Stromal cell of bone marrow (primary cell): ENCODE measurements at places on chromosomes 3 and 15.

DNA sequence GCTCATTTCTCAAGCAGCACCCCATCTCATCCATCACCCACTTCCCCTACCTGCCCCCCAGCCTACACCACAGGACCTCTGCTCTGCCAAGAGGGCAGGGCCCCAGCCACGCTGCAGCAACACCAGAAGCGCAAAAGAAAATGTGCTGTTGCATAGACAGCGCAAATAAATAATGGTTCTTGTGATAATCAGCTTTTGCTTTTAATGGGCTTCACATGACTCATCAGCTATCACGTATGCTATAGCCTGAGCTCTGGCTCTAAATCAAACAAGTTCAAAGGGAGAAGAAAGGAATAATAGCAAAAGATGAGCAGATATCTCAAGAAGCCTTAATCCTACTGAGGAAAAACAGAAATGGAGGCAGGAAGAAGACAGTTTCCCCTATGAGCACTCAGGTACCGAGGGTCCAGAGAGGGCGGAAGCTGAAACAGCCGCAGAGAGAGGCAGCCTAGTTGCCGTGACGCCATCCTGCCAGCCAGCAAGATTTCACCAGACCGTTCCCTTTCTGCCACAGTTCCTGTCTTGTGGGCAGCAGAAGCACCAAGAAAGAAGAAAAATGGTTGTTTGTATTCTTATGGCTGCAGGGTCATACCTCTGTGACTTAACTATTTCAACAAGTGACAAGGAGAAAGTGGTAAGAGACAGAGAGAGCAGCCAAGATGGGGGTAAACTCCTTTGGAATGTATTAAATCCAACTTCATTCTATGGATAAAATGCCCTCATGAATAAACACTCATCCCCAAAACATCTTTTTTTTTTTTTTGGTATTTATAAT, 22.0 kb downstream of the RAB27A start:
- no peak for DNase-seq

- DNase-seq, result no peak
Observed at GRCh38 chr3:114553949-114554593, 260.2 kb downstream of the TIGIT start.

DNA sequence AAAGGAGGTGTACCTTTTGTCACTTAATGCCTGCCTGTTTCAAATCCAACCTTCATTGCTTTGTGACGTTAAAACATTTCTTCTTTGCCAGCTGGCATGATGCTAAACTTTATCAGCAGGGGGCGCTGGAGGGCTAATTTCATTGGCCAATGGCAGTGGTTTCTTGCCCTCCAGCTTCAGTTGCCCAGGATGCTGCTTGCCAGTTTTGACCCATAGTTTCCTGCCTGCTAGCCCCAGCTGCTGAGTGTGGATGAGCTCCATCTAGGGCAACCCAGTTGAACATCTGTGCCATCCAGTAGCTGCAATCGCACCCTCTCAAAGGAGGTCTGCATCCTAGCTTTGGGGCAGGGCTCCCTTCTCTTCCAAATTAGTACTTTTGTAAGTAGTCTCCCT, 22.1 kb downstream of the ACKR2 start:
- peak; percentile 33 for DNase-seq

DNA sequence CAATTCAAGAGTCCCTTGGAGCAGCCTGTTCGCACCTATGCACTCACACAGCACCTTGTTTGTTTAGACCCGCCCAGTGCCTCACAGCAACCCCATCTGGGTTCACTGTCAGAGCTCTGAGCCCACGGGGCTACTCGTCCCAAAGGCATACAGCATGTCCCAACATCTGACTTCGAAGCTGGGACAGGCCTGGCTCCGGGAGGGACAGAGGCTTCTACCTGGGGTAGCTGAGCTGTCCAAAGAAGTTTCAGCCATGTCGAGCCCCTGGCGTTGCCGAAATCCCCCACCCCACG, 28.6 kb upstream of the CYP11A1 start:
- DNase-seq, result no peak

GRCh38 chr15:61318301-61318700, 89.2 kb upstream of the RORA start:
- DNase-seq, result no peak

DNA sequence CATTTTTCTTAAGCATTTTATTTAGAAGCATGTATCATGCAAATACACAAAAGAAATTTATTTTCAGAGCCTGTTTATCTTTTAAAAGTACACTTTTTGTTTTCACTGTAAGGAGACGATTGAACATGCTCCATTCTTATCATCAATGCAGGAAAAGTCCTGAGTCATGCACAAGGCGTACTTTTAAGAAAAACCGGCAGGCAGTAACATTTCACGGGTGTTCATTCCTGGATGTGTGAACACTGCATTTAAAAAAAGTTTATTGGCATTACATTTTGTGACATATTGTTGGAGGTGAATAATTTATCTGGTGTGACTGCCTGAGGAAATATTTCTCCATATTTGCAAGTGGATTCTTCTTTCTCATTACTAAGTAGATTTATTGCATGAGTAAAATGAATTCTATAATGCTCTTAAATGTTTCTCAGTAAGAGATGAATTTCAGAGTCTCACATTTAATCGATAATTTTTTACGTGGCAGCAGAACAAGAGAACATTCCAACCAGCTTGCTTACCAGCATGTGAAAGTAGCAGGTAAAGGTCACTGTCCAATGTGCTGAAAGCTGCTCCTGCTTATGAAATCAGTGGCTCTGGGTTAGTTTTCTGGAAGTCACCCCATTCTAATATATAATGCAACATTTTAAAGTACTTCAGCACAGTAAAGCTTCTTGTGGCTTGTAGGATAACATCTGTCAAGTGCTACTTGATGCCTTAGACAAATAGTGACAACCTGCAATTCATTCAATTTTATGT, 87.0 kb downstream of the SV2B start:
- DNase-seq, result peak; percentile 0

DNA sequence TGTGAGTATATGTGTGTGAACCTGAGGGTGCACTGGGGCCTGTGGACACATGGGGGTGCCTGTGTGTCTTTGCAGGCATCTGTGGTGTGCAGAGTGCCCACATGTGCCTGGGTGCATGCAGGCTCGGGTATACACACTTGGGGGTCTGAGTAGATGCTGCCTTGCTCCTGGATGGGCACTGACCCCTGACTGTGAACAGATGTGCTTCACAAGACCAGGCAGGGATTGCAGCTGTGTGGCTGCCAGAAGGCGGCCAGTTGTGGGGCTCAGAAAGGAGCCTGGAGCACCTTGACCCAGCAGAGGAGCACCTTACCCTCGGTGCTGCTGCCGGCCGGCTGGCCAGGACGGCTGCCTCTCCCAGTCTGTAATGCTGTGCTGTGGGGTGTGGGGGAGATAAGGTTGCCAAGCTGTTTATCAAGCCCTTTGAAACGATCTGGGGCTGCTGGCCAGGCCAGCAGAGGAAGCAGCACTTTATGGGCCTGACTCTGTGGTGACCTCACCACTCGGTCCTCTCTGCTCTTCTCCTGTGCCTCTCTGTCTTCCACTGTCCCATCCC, 55.5 kb upstream of the MRPS22 start:
- no peak for DNase-seq

DNA sequence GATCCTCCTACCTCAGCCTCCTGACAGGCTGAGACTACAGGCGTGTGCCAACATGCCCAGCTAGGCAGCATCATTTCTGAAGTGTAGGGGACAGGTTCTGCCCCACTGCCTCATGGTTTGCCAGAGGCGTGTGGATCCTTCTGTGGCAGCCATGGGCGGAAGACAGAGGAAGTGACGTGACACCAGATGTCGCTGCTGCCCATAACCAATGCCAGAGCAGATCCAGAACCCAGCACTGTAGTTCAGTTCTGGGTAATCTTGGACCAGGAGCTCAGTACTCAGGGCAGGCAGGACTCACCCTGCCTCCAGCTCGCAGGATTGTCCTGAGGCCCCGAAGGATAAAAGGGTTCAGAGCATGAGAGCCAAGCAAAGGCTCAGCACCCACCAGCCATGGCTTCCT, 8.2 kb downstream of the RBPMS2 start:
- DNase-seq, result no peak

DNA sequence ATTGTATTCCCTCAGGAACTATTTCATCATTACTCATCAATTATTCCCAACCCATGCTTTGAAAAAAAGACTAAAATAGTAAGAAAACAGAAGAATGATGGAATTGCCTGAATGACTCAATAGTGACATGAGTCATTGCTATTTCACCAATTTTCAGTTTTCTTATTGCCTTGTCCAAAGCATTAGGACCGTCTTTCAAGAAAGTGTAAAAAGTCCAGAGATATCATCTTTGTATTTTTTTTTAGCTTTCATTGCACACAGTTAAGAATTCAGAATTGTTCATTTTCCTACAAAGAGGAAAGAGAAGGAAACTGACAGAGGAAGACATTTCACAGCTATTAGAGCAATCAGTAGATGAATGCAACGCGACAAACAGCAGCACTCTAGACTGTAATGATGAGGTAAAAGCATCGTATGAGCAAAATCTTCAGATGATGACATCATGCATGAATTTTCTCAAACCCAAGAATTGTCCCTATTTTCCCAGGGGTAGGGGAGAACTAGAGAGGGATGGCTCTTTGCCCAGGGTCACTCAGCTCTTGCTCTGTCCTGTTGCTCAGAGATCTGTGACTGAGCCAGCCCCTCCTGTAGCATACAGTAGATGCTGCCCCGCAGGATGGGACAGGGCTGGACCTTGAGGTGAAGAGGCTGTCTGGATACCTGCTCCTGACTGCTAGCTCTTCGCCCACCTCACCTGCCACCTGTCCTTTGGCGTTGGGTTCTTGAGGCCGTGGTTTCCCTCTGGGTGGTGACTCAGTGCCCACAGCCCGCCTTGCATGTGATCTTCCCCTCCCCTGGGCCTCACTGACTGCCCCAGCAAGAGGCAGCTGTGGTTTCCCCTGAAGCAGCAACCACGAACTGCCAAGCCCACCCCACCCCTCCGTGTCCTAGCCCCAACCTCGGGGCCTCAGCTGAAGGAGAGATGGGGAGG, 84.8 kb downstream of the PPCDC start:
- peak; percentile 95 for DNase-seq

DNA sequence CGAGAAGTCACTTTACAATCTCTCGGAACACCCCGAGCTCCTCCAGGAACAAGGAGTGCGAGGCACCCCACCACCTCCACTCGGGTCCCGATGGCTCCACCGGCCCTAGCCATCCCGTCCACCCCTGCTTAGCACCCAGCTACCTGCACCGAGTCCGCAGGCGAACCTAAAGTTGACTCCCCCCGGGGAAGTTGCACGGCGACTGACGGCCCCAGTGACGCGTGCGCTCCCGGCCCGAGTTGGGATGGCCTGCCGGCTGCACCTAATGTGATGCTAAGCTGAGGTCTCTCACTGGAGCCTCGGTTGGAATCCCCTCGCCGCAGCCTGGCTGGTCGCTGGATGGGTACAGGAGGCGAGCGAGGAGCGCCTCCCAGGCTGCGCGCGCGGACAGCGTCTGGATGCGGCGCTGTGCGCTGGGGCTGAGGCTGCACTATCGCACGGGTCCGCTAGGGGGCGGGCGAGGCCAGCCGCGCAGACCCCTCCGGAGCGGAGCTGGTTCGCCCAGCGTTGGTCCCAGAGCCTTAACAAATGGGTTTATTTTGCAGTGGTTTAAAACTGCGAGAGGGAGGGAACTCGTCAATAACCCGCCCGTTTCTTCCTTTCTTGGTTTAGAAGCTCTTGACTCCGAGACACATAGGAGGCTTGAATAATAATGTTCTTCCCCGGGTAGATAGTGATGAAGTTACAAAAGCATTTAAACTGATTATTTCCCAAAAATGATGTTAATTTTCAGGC, at the start of gene OXTR:
OXTR (minus strand) TSS at position 526 of the 735 bp plus-strand sequence. CDS start 1,426 bp downstream, outside the sequence.
- DNase-seq, result no peak

GRCh38 chr3:62479326-62479725, 106.0 kb upstream of the FEZF2 start:
- DNase-seq, result no peak

GRCh38 chr3:195149292-195150030, 121.5 kb downstream of the XXYLT1 start:
- no peak for DNase-seq

DNA sequence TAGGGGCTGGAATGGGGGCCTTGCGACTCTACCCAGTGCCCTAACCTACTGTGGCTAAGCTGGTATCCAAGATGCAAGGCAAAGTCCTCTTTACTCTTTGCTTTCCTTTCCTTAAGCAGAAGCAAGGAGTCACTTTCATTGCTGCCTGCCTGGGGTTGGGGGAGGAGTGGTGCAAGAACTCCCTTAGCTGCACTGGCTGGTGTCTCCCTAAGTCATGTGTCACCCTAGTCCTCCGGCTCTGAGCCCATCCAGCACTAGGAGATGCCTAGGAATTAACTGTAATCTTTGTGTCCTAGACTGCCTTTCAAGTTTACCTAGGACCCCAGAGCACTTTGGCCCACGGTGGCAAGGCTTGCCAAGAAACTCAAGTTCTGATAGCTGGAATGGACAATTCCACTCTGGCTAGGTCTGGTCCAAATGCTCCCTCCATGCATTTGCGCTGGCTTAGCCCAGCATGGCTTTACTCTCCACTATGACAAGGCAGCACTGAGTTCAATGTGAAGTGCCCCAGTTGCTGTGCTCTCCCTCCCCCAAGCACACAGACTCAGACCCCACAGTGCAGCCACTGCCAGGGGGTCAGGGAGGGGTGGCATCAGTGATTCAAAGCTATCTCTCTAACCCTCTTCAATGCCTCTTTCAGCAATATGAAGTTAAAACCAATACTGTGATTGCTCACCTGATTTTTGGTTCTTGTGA, 58.7 kb downstream of the ESYT3 start:
- DNase-seq, result no peak

GRCh38 chr3:120678331-120678947, 3.6 kb downstream of the HGD start:
- peak; percentile 38 for DNase-seq

GRCh38 chr15:44726568-44727484, 9.5 kb upstream of the TRIM69 start:
- DNase-seq, result peak; percentile 85

DNA sequence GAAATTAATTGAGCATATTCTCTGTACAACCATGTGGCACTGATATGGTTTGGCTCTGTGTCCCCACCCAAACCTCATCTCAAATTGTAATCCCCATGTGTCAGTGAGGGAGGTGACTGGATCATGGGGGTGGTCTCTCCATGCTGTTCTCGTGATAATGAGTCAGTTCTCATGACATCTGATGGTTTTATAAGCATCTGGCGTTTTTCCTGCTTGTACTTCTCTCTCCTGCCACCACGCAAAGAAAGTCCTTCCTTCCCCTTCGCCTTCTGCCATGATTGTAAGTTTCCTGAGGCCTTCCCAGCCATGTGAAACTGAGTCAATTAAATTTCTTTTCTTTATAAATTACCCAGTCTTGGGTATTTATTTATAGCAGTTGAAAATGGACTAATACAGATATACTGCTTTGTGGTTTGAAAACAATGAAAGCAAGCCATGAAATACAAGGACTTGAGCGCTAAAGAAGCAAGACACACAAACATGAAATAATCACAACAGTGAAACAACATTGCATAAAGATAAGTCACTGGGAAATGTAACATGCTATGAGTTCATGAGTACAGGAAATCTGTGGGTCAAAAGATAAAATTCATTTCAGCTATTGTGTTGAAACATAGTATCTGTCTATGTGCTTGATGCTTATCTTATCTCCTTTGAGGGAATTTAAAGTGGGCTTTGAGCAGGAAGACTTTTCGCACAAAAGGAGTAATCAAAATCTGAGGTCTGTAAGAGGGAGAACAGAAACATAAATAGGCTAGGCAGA, 288.7 kb downstream of the GBE1 start:
- DNase-seq, result no peak
